ENCODE measurements at places on chromosomes 4 and X.

DNA sequence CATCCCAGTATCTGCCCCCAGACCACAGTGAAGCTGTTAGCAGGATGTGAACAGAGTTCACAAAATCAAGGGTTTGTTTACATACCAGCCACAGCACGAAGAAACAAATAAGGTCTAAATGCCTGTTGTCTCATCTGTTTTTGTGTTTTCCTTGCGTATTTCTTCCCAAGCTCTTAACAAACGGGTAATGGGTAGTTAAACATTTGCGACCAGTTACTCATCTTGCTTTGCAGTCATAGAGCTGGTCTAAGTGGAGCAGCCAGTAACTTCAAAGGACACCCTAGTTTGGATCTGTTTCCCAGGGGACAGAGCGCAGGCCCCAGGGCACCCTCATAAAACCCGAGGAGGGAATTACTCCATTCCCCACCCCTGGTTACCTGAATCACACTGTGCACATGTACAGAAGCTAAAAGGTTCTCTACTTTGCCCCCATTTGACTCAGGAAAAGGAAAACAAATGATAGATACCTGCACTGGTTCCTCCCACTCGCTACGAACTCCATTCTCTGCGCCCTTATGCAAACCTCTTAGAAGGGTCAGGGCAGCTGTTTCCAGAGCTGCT is 68.8 kb downstream of the MAML3 start:
- no peak for DNase-seq

DNA sequence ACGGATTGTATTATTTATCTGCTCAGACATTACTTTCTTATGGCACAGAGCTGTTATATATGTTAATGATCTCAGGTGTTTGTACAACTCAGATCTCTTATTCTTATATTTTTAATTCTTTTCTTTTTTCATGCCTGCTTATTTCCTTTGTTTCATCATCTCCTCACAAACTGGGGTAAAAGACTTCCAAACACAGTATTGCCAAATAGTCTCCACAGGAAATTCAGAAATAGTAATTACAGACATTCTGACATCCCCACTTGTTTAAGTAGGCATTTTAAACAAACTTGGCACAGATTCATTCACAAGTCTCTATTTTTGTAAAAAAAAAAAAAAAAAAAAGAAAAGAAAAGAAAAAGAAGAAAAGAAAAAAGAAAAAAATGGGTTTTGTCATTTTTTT is 129.7 kb upstream of the USP38 start:
- no peak for DNase-seq

DNA sequence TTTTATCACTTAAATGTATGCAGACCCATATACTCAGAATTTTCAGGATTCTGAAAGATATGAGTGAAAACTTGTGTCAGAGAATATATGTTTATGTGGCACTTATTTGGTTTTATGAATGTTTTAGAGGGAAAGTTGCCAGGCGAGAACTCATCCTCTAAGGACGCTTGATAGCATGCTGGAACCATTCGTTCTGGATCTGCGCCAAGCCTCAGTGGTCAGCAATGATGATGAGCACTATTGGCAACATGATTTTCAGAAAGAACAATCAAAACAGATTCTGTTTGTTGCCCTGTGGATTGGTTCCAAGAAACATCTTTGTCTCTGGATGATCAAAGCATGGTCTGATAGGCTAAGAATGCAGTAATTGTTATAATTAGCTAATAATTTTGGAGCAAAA is 32.1 kb upstream of the RAPGEF2 start:
- peak; percentile 14 for DNase-seq

DNA sequence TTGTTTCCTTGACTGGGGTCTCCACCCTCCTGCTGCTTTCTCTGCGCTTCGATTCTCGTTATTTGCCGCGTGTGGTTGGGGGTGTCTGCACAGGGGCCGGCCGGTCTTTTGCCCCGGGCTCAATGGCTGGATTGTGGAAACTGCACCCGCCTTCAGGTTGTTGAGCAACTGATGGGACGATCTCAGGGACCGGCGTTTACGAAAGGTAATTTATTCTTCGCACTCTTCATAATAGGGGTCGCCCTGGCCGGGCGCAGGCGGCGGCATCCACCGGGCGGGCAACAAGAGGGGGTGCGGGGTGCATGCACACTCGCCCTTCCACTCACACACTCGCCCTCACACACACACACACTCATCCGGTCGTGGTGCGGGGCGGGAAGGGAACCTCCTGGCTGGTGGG is 1.4 kb downstream of the ADGRL3 start:
- no peak for DNase-seq

DNA sequence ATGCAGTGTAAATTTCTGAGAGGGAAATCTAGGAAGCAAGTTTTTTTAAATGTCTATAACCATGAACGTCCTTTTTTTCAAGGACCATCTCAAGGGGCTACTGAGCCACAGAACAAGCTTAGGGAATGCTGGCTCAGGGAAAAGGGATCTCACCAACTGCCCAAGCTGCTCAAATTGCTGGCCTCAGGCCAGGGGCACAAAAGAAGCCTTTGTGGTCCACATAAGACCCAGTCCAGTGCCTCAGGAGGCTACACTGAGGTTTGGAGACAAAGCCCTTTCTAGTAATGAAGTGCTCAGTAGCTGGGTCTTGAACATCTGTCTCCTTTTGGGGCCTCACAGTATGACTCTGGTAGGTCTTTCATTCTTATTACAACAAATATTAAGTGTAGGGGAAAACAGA is 305.5 kb downstream of the RAB28 start:
- DNase-seq = no peak

GRCh38 chr4:141179474-141180373 is 41.0 kb upstream of the ZNF330 start:
- DNase-seq = no peak

DNA sequence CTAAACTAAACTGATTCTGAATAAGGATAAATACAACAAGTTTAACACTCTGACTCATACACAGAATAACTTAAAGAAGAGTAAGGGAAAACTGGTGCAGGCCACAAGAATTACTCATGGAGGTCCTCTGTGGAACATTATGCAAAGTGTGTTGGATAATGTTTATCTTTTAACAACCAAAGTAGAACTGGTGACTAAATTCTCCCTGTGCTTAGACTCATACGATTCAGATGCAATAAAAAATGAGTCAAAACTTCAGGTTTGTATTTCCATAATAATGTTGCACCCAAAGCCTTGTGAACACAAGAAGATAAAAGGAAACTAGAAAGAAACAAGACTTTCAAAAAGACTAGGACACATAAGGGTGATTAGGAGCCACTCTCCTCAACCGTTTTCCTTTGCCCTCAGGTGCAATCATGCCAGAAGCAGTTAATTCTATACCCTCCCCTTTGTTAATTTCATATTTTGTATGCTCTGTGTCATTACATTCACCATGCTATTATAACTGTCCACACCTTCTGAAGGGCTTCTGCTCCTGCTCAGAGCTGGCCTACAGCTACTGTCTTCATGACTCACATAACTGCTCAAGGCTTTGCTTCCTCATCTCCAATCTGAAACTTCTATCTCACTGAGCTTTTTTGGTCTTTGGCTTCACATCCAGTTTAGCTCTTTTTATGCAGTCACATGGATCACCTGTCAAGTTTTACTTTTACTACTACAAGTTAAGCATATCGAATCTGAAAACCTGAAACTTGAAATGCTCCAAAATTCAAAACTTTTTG is 60.2 kb downstream of the KCNIP4 start:
- no peak for DNase-seq

DNA sequence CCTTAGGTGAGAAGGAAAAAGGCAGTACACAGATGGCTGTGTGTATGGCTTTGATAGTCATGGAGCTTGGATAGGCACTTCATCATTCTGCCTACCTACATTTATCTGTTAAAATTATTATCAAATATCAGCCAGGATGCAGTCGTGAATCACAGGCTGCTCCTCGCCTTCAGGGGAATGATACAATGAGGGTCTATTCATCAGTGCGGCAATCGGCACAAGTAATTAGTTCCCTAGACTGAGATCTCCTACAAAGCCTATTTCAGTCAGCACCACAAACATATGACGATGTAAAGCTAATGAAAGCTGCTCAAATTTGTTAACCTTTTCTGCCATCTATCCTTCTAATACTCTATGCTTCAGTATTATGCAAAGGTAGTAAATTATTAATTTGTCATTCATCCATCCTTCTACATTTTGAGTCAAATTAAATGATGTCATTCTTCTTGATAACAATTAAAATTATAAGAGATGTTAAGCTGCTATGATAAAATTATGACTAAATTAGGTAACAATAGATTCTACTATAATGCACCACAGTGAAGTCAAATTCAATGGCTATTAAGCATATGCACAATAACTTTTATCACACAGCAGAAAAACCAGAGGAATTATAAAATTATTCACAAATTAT is 19.0 kb downstream of the MAB21L2 start:
- no peak for DNase-seq

DNA sequence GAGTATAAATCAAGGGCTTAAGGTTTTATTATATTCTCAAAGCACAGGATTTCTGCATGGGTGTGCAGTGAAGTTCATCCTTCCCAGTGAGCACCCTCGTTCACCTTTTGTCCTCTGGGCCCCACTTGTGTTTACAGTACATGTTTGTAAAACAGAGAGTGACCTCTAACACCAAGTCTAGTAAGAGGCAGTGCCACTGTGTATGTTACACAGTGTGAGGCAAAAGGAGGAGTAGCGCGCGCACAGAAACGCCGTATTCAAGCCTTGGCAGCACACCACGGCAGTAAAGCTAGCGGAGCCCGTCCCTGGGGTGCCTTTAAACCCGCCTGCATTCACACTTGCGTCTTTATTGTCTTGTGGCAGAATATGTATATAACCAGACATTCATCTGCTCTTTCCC is 51.9 kb downstream of the CCNI start:
- no peak for DNase-seq

DNA sequence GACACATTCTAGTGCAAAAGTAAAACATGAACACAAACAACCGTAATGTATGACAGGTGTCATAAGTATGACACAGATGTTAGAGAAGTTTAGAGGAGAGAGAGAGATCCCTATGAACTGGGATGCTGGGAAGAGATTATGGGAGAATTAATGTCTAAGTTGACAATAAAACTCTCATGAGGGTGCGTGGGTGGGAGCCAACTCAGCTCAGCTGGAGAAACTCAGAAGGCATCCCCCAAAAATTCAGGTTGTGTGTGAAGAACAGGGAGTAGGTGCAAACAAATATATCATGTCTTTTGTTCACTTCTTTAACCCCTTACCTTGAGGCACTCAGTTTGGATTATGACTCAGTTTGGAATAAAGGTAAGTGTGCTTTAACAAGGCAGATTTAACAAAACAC is 484.1 kb downstream of the INPP4B start:
- no peak for DNase-seq

DNA sequence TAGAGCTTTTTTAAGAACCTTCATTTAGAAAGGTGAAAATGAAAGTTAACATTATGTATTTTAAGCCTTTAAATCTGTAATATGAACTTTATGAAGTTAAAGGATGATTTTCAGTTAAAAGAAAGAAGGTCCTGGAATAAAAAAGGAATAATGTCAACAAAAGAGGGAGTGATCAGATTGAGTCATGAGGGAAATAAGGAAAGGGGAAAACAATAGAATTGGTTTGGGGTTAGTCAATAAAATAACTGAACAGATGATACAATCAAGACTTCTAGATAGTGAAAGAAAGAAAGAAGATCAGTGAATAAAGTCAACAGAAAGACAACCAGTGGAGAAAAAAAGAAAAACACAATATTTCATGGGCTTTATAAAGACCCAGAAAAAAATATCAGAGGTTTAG is 291.6 kb upstream of the ARSJ start:
- no peak for DNase-seq

DNA sequence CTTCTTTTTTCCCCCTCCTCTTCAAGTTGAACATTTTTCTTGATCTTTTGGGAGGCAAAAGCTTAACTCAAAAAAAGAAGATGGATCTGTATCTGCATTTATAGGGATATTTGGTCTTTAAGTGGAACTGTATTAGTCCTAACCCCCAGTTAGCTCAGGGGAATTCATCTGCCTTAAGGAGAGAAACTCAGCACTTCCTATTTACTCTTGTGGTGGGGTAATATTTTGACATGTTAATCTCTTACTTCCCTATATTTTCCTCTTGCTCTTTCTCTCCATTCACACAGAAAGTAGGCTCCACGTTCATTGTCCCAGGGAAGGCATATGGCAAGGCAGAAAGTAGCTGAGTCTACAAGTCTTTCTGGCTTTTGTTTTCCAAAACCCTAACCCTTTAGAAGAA is 5.3 kb downstream of the LRRC66 start:
- DNase-seq = no peak

DNA sequence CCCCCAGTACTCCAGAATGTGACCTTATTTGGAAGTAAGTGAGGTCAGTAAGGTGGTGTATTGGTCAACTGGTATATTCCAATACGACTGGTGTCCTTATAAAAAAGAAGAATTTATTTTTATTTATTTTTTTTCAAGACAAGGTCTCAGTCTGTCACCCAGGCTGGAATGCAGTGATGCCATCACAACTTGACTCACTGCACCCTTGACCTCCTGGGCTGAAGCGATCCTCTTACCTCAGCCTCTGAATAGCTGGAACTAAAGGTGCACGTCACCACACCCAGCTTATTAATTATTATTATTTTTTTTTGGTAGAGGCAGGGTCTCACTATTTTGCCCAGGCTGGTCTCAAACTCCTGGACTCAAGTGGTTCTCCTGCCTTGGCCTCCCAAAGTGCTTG is 115.1 kb upstream of the PITX2 start:
- no peak for DNase-seq

- no peak for DNase-seq
These were observed 6.2 kb downstream of the TMEM131L start for GRCh38 chr4:153472122-153473037.

- no peak for DNase-seq
These were observed 321.7 kb downstream of the PCDH7 start for GRCh38 chr4:31041853-31042252.

GRCh38 chrX:151153086-151153485 is 23.3 kb upstream of the GPR50 start:
- no peak for DNase-seq

DNA sequence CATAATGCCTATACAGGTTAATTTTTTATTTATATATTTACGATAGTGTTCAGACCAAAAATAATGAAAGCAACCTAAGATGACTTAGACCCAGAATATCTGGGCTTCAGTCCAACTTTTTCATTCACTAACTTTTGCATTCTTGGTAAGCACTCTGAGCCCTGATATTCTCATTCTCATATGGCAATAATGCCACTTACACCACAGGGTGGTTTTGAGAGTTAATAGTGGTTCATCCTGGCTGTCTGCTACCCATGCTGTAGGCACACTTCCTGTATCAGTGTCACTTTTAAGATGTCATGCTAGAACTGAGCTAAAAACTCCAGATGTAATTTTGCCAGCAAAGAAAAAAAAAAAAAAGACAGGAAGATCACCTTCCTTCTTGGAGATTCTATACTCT is 508.7 kb upstream of the FMR1 start:
- DNase-seq = no peak
